ENCODE measurements at places on chromosomes 16 and 17.

- DNase-seq = no peak
These were observed 290 bp downstream of the TLCD1 start for GRCh38 chr17:28725660-28726225.

DNA sequence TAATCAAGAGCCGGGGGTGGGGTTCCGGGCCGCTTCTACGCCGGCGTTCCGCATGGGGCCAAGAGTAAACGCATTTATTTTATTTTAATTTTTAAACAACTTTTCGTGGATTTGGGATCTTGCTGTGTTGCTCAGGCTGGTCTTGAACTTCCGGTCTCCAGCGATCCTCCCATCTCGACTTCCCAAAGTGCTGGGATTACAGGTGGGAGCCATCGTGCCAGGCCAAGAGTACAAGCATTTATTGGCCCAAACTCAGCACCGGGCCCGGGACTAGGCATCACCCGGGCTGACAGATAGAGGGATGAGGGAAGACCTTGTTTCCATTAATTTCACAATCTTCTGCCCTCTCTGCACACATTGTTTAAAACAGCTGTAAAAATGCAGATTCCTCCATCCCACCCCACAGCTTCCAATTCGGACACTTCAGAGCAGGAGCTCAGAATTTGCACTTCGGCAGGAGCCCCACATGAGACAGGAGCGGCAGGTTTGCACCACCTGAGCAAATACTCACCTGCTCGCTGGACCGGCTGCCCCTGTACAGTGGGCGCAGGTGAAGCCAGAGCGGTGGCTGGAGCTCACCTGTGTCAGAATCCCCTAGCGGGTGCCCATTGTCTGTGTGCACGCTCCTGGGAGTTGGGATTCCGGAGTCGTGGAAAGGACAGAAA is 663 bp upstream of the GINS2 start:
- DNase-seq = no peak

DNA sequence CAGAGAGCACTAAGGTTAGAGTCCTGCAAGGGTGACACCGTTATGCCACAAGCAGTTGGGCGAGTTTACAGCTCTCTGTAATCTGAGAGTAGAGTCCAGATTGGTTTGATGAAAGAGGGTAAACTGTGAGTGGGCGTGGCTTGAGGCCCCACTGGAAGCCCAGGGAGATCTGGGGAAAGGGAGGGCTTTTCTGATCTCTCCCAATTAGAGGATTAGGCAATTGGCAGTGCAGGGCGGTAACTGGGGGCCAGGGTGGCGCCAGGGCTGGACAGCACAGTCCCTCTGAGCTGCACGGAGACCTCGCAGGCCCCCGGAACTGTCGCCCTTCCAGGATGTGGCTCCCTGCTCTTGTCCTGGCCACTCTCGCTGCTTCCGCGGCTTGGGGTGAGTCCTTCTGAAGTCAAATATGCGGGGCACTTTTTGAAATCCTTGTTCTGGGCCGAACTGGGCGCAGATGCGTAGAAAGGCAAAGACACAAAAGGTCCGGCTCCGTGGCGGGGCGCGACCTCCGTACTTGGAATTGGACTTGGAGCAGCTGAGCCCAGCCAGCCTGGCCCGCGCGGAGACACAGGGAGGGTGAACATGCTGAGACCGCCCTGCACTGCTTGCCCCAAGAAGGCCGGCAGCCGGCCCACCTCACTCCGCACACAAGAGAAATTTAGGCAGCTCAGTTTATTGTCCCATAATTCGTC is 72.4 kb downstream of the CES1 start:
- no peak for DNase-seq

GRCh38 chr17:81552244-81553017 is at the start of gene FAAP100:
TSS of gene FAAP100 (minus strand) at chr17:81552353. CDS start at chr17:81552330, 23 bp downstream.
- DNase-seq = no peak

- DNase-seq = no peak
These were observed 174.6 kb downstream of the ABCA8 start for GRCh38 chr17:68780596-68780995.

GRCh38 chr17:27631411-27631760 is 398 bp downstream of the LGALS9 start:
- DNase-seq = no peak

DNA sequence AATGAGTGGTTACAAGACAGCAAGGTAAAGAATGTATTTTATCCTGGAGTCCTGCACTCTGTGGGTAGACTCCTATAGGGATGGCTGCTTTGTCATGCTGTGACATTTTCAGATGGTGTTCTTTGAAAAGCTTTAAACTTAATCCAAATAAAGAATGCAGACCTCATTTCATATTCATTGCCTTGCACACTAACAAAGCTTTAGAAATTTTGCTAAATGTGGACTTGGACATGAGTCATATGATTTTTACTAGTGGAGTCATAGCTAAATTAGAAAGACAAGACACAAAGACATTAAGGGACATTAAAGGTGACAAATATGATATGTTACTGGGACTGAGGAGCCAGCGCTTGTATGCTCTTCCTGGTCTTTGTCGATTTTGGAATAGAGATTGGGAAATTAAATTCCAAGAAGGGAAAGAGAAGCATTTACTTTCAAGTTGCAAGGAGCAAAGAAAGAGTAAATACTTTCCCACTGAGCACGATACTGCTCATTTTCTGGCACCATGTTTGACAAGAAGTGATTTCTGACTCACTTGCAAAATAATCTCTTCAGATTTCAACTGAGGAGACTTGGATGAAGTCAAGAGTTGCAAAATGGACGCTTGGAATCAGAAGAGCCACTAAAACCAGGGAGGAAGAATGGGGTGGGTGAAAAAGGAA is 152.9 kb upstream of the MYOCD start:
- no peak for DNase-seq

DNA sequence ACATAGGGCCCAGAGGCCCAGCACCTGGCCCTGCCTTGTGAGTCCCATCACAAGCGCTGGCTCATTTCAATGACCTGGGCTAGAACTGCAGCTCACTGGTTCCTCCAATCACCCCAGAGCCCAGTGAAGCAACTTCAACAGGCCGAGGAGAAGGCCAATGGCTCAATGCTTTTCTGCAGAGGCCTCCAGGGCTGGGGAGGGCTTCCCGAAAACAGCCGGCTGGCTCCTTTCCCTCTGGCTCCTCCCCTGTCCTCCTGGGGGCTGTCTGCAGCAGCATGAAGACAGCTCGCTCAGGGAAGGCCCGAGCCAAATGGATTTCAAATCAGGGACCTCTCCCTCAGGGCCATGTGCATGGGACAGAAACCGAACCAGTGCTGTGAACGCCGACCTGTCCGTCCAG is 121.6 kb downstream of the ZNF423 start:
- no peak for DNase-seq

DNA sequence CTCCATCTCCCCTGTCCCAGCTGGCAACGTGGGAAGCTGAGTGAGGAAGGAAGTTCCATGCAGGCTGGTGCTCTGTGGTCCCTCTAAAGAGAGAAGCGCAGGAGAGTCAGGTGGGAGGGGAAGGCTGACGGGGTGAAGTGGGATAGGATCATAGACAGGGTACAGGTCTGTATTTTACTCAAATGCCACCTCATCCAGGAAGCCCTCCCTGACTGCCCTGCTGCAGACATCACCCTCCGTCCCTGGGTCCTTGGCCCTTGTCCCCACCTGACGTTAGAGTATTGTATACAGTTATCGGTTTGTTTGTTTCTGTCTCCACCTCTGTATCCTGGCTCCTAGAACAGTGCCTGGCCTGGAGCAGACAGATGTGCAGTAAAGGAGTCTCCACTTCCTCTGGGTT is 11.7 kb downstream of the CANT1 start:
- DNase-seq = no peak

DNA sequence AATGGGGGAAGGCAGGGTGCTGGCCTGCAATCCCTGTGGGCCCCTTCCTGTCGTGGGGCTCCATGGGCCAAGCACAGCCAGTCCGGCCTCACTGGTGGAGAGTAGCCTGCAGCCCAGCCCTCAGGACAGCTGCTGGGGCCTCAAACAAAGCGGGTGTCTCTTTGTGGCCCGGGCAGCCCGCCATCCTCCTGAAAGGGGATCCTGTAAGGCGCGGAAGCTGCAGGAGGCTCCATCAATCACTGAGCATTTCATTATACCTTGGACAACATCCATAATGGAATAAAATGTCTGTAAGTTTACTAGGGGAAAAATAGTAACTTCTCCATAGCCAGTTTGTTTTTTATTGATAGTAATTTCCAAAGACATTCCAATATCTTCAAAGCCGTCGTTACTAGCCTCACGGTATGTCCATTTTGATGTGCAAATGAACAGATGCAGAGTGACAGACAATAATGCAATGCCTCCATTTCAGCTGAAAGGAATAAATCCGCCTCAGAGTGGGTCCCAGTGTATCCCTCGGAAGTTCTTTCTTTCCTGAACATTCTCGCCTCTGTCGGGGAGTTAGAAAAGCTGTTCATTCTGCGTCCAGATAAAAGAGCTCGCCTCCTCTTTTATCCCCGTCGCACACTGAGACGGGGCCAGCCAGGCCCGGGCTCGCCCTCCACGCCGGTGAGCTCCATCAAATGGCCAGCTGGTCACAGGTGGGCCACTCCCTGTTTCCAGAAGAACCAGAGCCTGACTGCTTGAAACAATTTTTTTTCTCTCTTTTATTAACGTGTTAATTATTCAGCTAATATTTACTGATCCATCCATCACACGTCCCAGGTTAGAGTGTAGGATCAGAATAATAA is 14.4 kb downstream of the WSCD1 start:
- no peak for DNase-seq

GRCh38 chr17:6623941-6624340 is 16.6 kb downstream of the KIAA0753 start:
- no peak for DNase-seq

DNA sequence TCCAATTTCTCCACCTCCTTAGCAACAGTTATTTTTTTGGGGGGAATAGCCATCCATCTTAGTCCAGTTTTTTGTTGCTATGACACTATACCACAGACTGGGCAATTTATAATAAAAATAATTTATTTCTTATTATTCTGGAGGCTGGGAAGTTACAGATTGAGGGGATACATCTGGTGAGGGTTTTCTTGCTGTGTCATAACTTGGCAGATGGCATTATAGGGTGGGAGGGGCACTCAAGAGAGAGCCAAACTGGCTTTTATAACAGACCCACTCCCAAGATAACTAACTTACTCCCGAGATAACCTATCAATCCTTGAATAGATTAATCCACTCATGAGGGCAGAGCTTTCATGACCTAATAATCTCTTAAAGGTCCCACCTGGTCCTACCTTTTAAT is 84.2 kb downstream of the ABCA8 start:
- DNase-seq = no peak

DNA sequence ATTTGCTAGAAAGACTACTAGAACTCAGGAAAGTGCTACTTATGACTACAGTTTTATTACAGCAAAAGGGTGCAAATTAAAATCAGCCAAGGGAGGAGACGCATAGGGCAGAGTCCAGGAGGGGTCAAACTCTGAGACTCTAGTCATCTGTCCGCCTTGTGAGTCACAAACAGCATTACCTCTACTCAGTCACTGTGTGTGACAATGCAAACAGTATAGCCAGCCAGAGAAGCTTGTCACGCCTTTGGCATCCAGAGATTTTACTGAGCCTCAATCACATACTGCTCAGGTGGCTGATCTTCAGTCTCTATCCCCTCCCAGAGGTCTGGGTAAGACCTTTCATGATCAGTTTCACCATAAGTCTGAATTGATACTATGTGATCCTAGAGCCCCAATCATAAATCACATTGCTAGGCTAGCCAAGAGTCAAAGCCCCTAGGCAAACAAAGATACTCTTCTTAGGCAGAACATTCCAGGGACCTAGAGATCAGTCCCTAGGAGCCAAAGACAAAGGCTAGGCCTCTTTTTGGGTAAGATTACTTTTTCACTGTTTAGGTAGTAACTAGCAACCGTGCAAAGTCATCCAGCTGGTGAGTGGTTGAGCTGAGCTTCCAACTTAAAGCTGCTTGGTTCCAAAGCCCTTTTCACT is 48.8 kb upstream of the CLEC19A start:
- DNase-seq = no peak

GRCh38 chr17:44061446-44061845 is 5.0 kb downstream of the LSM12 start:
- no peak for DNase-seq

DNA sequence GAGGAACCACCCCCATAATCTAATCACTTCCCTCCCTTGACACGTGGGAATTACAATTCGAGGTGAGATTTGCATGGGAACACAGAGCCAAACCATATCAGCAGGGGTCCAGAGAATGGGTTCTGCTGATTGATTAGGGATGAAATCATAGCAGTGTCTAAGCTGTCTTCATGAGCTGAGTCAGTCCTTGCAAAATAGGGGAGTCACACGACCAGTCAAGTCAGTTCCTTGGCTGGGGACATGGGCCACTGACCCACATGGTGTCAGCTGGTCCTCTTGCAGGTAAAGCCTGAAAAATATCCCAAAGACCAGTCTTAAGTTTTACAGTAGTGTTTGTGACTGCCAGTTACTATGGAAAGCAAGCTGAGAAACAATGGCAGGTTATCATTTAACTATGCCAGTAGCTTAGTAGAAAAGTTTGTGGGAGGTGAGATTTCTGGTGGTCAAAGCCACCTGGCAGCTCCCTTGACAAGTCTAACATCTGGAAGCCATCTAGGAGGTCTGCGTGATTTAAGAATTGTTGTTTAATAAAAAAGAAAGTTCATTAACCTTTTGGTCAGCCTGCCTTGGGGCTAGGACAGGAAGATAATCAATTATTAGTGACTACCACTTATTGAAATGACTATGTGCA is 15.7 kb upstream of the ATF7IP2 start:
- no peak for DNase-seq

- DNase-seq = peak; percentile 89
These were observed 4.0 kb upstream of the ZNF267 start for GRCh38 chr16:31869511-31870201.

DNA sequence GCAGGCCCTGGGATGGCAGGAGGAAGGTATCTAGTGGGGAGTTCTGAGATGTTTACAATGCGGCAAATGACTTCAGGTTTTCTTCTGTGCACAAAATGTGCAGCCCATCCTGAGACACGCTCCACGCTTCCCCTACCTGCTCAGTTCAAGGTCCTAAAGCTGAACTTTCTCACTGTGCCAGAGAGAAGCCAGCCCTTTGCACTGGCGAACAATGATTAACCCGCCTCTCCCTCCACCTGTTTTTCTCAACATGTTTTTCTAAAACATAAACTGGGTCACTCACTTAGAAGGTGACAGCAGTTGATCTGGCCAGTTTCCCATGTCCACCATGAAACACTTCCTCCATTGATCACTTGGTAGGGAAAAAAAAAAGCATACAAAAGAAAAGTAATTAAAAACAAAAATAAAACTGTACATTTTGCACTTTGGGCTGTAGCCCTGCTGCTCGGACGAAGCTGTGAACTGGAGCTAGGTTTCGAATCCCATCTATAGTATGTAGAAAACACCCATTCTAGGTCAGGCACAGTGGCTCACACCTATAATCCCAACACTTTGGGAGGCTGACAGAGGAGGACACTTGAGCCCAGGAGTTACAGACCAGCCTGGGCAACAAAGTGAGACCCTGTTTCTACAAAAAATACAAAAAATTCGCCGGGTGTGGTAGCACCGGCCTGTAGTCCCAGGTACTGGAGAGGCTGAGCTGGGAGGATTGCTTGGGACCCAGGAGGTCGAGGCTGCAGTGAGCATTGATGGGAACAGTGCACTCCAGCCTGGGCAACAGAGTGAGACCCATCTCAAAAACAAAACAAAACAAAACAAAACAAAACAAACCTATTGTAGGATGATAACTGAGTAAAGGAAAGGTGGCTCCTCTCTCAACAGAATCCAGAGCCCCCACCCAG is 6.1 kb upstream of the G6PC1 start:
- no peak for DNase-seq

All from glomerular endothelial cell (primary cell).